T-helper 1 cell (primary cell): ENCODE measurements at places on chromosomes 7 and 10.

DNA sequence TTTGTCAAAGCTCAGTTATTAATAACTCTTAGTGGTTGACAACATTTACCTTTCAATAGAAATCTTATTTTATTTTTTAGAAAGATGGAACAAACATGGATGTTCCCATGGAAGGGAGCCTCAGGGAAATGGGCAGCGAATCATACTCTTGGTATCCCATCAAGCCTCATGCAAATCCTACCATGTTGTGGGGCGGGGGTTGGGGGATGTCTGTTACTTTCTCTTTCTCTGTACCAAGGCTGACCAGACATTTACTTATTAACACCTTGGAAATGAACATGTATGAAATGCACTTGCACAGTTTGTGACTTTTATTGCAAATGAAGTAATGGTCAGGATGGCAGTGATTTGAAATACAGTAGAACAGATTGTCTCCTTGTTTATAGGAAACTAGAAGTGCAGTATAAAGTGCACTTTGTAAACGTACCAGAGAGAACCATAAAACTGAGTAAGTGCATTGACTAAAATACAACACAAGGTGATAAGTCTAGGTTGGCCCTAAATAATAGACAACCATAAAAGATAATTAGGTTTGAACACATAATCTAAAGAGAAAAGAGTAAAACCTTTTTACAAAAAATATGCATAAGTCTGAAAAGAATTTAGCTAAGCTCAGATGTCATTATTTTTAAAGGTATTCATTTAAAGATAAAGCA is 32.4 kb downstream of the SEMA3D start:
- DNase-seq, result no peak

- no peak for DNase-seq
Observed at GRCh38 chr10:29064680-29065079, 224.2 kb upstream of the LYZL1 start.

DNA sequence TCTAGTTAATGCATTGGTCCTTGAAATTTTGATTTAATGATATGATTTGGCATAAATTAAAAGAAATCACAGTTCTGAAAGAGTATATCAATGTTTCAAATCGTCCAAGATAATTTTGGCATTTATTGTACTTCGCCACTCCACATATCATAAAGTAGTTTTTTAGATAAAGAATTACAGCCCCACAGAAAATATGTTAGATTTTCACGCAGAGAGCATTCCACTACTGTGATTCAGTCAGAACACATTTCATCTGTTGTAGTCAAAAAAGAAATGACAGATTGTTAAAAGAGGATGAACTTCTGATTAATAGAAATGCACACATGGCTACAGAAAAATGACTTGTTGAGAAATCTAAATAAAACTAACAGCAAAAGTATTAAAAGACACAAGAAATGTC is 1063.5 kb upstream of the LRRN3 start:
- DNase-seq, result no peak

- no peak for DNase-seq
Observed at GRCh38 chr10:130177250-130177649, 41.1 kb downstream of the GLRX3 start.

GRCh38 chr10:22834471-22834870 is 93.4 kb upstream of the ARMC3 start:
- DNase-seq, result no peak

GRCh38 chr10:88555190-88555908 is 27.8 kb downstream of the RNLS start:
- DNase-seq, result no peak
